ENCODE measurements at places on chromosomes 2 and 18.

- DNase-seq = no peak
These were observed 101.1 kb downstream of the PIGN start for GRCh38 chr18:62085756-62086155.

DNA sequence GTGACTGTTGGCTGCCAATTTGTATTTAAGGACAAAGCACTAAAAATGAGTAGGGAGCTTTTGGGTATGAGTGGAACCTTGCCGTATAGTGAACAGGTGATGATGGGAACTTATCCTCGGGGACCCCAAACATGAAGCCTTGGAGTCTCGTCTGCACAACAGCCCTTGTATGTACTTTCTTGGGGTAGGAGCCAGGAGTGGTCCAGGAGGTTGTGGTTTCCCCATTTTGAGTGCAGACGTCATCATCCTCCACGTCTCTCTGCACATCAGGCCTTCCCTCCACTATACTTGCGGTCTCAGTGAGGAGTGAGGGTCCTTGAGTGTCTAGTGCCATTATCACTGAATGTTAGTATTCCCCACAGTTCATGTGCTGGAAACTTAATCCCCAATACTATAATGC, 101.5 kb upstream of the HS6ST1 start:
- DNase-seq = no peak

GRCh38 chr2:62657783-62658182, 47.7 kb upstream of the EHBP1 start:
- no peak for DNase-seq

GRCh38 chr2:3656762-3657721, 958 bp upstream of the ALLC start:
- DNase-seq = no peak

- DNase-seq = no peak
These were observed 277.3 kb downstream of the MBD5 start for GRCh38 chr2:148298196-148298595.

GRCh38 chr2:218218268-218219185, 1.5 kb downstream of the ARPC2 start:
- no peak for DNase-seq

GRCh38 chr18:44625386-44625785, 55.3 kb upstream of the SETBP1 start:
- no peak for DNase-seq

GRCh38 chr2:170139276-170139967, 38.5 kb upstream of the MYO3B start:
- DNase-seq = no peak

DNA sequence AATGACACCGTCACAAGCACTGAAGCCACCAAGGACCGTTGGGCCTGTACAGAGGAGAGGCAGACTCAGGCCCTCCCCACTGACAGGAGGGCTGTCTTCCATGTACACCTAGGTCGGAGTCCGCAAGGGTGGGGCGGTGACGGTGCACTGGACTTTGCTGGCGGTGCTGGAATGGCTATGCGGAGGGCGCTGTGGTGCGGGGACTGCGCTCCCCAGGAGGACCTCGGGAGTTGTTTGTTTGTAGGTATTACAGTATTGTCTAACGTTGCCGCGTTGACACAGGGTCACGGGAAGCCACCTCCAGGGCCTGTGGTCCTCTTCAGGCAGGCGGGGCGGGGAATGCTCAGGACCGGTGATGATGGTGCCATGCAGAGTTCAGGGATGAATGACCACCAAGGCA, 126.2 kb downstream of the TPO start:
- no peak for DNase-seq

DNA sequence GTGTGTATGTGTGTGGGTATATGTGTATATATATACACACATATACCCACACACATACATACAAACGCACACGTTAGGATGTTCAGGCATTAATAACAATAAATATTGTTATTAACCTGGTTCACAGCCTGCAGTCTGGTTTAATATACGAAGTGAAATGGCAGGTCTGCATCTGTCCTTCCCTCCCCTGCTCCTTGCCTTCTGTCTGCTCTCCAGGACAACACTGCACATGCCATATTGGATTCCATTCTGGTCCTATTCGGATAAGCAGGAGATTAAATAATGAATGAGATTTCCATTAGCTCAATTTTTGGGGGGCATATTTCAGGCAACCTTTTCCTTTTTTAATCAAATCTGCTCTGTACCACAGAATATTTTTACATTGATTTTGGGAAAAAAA, 158.0 kb downstream of the CELF4 start:
- no peak for DNase-seq

- no peak for DNase-seq
These were observed 3.6 kb downstream of the IGFBP2 start for GRCh38 chr2:216636551-216637450.

DNA sequence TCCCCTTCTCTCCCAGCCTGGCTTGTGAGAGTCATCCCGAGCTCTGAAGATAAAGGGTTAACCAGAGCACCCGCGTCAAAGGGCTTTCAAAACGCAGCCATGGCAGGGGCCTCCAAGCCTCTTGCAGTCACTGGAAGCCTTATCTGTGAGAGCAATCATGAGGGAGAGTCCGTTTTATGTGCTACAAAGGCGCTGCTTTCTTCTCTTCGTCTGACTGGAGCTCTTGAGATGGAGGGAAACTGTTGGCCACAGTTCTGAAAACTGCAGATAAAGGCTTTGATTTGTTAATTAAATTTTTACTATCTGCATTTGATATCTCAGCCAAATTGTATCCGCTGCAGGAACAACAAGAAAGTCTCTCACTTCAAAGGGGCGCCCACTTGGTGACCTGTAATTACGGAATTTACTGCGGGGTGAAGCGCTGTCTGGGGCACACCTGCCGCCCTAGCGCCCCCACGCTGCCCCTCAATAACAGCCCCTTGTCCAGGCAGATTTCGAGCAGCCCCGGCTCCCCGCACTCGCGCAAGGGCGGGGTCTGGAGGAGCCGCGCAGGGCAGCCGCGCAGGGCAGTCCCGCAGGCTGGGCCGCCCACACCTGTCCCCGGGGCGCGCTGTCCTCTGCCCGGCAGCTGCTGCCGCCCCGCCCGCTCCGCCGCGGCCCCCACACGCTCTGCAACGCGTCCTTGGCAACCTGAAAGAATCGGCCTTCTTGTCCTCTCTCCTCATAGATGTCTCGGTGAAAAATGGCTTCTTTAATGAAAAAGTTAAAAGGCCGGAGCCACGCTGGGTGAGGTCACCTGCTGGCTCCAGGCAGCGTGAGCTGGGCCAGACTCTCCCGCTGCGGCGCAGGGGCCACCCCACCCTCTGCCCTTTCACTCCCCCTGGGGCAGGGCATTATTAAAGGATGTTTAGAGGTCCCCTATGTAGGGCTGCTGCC, 217.9 kb downstream of the VAPA start:
- no peak for DNase-seq

Data from activated naive CD4-positive, alpha-beta T cell treated with anti-CD3 and anti-CD28 coated beads, Interleukin-2, amount 50 U/mL, for 16 hours (primary cell).